ENCODE measurements at places on chromosomes 5 and 9.

GRCh38 chr5:170860415-170860814, 1.4 kb upstream of the RANBP17 start:
- H3K4me1 ChIP-seq, result peaks cover 2% of the 10 kb centered on the region
- peaks cover 8% of the 10 kb centered on the region for H3K36me3 ChIP-seq
- DNase-seq, result no peak
- no peak overlapping the region for H3K27ac ChIP-seq
- peaks cover 32% of the 10 kb centered on the region for H3K27me3 ChIP-seq

GRCh38 chr9:70747261-70747718, 332.8 kb upstream of the KLF9 start:
- no peaks in the 10 kb centered on the region for H3K36me3 ChIP-seq
- no peak for DNase-seq

- DNase-seq, result no peak
- no peak overlapping the region for H3K4me3 ChIP-seq
- peaks cover 56% of the 10 kb centered on the region for H3K36me3 ChIP-seq
- no peaks in the 10 kb centered on the region for H3K27me3 ChIP-seq
- no peak overlapping the region for H3K27ac ChIP-seq
Observed at GRCh38 chr5:110753600-110753999, 14.8 kb downstream of the SLC25A46 start.

GRCh38 chr5:66909364-66909763, 287.2 kb downstream of the CD180 start:
- H3K4me1 ChIP-seq, result no peaks in the 10 kb centered on the region
- no peaks in the 10 kb centered on the region for H3K36me3 ChIP-seq
- no peak for DNase-seq
- no peak overlapping the region for H3K27ac ChIP-seq

Measured in activated B cell treated with CpG ODN at 0.5 μM for 24 hours (primary cell).